ENCODE measurements at places on chromosomes 12 and 14.

DNA sequence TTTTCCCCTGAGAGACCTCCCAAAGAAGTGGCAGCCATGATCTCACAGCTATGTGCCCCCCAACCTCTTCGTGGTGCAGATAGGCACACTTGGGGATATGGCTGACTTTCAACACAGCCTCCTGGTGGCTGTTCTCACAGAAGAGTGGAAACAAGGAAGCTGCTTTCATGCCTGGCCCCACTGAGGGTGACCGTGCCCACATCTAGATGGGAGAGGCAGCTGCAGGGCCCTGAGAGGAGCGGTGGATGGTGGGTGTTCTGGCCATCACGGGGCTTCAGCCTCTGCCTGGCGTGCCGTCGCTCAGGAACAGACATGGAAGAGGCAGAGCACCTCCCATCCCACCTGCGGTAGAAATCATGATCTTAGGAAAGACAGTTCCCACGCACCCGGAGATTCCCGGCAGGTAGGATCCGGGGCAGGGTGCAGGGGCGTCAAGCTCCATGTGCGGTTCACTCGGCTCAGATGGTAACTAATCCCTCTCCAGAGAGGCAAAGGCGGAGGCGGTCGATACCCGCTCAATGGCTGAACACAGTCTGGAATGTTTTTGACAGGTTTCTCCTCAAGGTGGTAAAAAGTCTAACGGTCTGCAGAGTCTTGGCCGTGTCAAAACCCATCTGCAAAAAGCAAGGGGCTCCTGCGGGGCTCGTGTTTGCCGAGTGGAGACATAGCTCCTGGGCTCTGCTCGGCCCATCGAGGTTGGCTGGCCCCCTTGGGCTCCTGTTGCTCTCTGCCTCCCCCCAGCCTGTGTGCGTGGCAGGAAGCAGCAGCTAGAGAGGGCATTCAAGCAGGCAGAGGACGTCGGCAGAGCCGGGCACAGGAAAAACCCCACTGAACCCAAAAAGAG is 225.2 kb upstream of the RTL1 start:
- DNase-seq = no peak

- no peak for DNase-seq
These were observed 217.3 kb downstream of the BCAT1 start for GRCh38 chr12:24731596-24731995.

DNA sequence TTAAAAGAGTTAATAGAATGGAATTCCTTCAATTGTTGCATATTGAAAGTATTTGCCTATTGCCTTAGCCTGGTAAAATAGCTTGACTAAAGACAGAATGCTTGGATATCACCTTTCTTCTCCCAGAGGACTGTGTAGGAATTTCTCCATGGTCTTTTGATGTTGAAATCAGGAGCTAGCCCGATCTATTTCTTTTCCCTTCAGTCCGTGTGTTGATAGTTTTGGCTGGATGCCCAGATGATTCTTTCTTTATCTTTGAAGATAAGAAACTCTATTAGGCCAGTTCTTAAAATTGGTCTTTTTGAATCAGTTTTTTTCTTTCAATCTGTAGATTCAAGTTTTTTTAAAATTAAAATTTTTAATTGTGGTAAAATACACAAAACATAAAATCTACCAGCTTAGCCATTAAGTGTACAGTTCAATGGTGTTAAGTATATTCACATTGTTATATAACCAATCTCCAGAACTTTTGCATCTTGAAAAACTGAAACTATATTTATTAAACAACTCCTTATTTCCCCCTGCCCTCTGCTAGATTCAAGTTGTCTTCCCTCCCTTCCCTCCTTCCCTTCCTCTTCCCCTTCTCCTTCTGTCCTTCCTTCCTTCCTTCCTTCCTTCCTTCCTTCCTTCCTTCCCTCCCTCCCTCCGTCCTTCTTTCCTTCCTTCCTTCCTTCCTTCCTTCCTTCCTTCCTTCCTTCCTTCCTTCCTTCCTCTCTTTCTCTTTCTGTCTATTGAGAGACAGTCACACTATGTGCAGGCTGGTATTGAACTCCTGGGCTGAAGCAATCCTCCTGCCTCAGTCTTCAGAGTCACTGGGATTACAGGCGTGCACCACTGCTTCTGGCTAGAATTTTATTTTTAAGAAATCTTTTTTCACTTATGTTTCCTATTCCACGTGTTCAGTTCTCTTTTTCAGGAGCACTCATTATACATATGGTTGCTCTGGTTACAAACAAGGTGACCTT is 10.1 kb downstream of the LACRT start:
- no peak for DNase-seq

GRCh38 chr14:60222820-60223219 is 26.2 kb upstream of the PPM1A start:
- DNase-seq = no peak

GRCh38 chr14:26389646-26390508 is 208.0 kb downstream of the NOVA1 start:
- no peak for DNase-seq

GRCh38 chr12:27213830-27214787 is 30.0 kb upstream of the STK38L start:
- DNase-seq = no peak

DNA sequence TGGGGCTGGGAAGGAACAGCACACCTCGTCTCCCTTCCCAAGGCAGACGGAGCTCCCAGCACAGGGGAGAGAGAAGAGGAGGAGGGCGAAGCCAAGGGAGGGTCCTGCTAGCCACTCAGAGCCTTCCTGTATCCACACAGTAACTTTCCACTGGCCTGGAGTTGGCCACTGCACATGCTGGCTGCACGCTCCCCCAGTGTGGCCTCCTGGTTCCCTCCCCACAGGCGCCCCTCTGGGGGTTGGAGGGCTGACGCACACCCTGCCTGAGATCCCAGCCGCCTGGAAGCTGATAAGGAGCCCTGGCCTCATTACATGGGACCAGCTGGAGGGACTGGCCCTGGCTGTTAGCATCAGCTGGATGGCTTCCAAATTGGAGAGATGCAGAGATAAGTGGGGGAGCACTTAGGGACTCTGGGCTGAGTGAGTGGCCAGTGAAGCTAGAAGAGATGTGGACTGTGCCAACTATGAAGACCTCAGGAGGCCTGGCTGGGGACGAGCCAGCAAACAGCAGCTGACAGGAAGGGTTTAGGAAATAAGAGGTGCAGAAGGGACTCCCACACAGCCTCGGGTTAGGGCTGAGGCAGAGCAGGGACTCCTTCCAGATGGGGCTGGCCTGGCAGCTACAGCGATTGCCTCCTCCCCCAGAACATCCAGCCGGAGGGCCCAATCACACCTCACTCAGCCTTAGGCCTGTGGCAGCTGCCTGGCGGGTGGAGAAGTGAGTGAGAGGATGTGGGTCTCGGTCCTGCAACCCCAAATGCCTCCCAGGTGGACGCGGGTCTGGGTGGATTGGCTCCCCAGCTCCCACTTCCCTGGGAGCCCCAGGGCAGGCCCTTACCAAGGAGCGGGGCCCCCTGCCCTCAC is 26.3 kb upstream of the BCDIN3D start:
- DNase-seq = no peak

DNA sequence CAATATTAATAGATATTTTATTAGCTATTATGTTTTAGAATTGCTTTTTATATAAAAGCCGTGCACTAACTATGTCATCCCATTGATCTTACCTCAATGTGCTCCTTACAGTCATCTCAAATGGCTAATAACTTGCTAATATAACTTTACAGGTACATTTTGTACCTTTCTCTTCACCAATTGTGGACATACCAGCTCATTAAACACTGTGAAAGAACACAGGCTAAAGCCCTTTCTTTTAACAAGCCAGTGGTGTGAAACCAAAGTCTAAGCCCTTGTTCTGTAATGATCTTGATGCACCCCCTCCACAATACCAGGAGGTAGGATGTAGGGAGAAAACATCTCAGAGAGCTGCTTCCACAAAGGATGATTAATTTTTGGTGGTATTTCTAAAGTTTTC is 675.3 kb upstream of the USP15 start:
- no peak for DNase-seq

- DNase-seq = no peak
These were observed 26.4 kb downstream of the KCNA5 start for GRCh38 chr12:5070090-5070489.

GRCh38 chr12:106107566-106107965 is 31.2 kb downstream of the NUAK1 start:
- no peak for DNase-seq

- no peak for DNase-seq
These were observed 3.6 kb upstream of the NUDT4 start for GRCh38 chr12:93373961-93374656.

GRCh38 chr14:103463851-103464250 is 58.8 kb downstream of the CKB start:
- DNase-seq = no peak

- DNase-seq = no peak
These were observed 41.9 kb downstream of the ATP23 start for GRCh38 chr12:57983146-57983857.

GRCh38 chr12:25020621-25021243 is 71.8 kb upstream of the BCAT1 start:
- no peak for DNase-seq

DNA sequence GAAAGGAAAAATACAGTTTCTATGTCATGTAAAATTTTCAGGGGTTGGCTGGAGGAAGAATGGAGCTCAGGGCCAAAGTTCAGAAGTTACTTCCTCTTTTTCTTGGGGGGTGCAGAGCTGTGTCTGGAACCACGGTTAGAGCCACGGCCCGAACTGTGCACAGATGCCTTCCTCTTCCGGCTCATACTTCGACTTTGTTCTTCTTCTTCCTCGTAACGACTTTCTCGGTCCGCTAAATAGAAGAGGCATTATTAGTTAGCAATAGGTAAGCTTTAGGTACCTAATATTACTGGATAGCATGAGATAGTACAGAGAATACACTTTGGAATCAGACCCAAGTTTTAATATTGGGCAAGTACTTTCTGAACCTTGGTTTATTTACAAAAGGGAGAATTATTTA is 31.2 kb downstream of the SUPT16H start:
- no peak for DNase-seq

DNA sequence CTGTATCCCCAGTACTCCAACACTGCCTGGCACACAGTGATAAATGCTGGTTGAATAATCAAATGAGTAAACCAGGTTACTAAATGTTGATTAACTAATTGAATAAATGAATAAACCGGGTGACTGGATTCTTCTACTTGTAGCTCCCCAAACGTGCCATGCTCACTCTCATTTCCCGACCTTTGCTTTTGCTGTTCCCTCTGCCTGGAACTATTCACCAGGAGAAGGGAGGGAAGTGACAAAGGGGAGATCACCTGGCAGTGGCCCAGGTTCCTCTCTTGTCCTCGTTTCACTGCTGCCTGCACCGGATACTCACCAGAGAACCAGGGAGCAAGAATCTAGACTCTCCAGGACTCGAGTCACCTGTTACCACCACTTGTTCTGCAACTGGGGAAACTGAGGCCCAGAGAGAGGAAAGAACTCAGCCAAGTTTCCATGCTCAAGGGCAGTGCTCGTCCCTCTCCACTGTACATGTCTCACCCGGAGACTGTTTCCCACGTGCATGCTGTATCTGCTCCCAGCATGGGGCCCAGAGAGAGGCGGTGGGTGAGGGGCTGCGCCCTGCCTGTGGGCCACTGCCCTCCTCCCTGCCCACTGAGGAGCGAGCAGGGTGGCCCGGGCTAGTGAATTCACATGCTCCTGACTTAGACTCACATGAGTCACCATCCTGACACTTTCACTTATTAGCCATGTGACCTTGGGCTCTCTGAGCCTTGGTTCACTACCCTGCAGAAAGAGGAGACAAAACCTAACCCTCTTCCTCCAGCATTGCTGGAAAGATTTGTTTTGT is 17.7 kb upstream of the POP5 start:
- no peak for DNase-seq

GRCh38 chr12:31737763-31738162 is 8.9 kb upstream of the AMN1 start:
- DNase-seq = no peak

- no peak for DNase-seq
These were observed 56.2 kb upstream of the NID2 start for GRCh38 chr14:52124791-52125684.

- DNase-seq = no peak
These were observed 28.2 kb downstream of the G2E3 start for GRCh38 chr14:30587141-30587540.

GRCh38 chr12:46383654-46384450 is 11.3 kb upstream of the SLC38A2 start:
- peak; percentile 56 for DNase-seq

- DNase-seq = no peak
These were observed 95.4 kb downstream of the NKX2-1 start for GRCh38 chr14:36424478-36425102.

- DNase-seq = no peak
These were observed 866 bp upstream of the PITPNM2 start for GRCh38 chr12:123151457-123152454.

DNA sequence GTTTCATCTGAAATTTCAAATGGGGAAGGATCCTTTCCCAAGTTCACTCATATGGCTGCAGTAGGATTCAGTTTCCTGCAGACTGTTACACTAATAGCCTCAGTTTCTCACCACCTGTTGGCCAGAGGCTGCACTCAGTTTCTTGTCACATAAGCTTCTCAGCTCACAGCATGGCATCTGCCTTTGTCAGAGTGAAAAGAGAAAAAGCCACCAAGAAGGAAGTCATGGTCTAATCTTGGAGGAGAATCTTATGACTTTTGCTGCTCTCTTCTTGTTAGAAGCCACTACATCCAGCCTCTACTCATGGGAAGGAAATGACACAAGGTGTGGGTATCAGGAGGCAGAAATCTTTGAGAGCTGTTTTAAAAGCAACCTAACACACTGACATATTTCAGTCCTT is 39.4 kb upstream of the BTG1 start:
- DNase-seq = no peak

GRCh38 chr14:82755476-82755875 is 1221.8 kb upstream of the SEL1L start:
- no peak for DNase-seq

DNA sequence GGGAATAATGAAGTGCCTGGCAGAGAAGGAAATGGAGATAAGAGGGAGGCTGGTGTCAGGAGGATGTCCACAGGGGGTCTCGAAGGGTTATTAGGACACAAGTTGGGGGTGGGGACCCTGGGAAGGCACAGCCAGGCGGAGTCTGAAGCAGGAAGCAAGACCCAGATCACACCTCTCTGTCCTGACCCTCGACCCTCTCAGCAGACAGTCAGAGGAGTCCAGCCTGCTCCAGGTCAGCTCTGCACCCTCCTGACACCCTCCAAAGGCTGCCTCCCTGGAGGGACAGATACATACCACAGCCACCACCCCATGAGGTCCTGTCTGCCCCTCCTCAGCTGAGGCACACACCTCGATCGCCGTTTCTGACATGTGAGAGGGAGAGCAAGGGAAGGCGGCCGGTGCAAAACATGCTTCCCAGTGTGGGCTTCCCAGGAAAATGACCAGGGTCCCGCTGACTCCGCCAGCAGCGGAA is 9.0 kb downstream of the BCL11B start:
- no peak for DNase-seq

Measured in activated CD4-positive, alpha-beta T cell treated with anti-CD3 and anti-CD28 coated beads for 1 hour (primary cell).